B cell (primary cell): ENCODE measurements at places on chromosomes 1 and 21.

GRCh38 chr1:62590970-62591368 lies 6.4 kb upstream of the ANGPTL3 start:
- no peak for DNase-seq

- peak; percentile 90 for DNase-seq
Observed at GRCh38 chr1:89670163-89670562, 37.2 kb downstream of the LRRC8C start.

DNA sequence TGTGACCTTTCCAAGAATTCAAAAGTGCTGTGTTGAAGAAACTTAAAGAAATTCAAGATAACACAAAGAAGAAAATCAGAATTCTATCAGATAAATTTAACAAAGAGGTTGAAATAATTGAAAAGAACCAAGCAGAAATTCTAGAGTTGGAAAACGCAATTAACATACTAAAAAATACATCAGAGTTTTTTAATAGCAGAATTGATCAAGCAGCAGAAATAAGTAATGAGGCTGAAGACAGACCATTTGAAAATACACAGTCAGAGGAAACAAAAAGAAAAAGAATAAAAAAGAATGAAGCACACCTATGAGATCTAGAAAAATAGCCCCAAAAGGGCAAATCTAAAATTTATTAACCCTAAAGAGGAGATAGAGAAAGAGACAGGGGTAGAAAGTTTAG lies 218.1 kb upstream of the KAZN start:
- DNase-seq: no peak

GRCh38 chr1:184160236-184160635 lies 108.7 kb downstream of the TSEN15 start:
- no peak for DNase-seq

DNA sequence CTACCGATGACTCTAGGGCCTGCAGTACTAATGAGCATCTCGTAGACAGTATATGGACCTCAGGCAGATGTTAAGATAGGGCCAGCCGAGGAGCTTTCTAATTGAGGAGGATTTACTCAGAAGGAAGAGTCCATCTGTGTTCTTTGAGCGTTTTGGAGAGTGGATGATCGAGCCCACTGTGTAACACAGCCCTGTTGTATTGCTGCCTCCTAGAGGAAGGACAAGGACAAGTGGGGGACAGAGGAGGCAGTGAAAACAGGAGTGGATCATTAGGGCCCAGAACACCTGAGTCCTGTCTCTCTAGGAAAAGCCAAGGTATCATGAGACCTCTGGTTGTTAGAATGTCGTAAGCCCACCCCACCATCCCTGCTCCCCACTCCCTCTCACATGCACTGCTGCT lies 62.9 kb downstream of the TBX19 start:
- peak; percentile 8 for DNase-seq

DNA sequence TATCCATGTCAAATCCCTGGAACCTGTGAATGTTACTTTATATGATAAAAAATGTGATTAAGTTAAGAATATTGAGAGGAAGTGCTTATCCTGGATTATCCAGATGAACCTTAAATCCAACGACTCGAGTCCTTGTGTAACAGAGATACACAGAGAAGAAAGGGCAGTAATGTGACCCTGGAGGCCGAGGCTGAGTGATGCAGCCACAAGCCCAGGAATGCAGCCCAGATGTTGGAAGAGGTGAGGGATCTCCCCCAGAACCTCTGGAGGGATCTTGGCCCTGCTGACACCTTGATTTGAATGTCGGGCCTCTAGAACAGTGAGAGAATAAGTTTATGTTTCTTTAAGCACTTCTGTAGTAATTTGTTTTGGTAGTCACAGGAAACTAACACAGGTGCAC lies 18.0 kb downstream of the LPGAT1 start:
- no peak for DNase-seq

- no peak for DNase-seq
Observed at GRCh38 chr1:103371234-103371633, 154.3 kb upstream of the RNPC3 start.

DNA sequence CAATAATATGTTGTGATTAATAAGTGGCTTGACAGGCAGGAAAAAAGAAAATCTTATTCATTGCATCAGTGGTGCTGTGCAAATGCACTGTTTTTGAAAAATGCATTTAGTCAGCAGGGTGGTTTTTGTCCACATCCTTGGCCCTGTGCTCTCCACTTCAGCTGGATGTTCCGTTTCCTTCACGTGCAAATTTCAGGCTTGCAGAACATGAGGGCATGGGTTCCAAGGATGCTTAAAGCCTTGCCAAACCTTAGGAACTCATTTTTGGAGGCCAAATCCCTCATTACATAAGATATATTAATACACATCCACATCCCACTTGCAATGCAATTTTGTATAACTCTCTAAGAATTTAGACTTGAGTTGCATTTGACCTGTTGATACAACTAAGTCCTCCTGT lies 410.1 kb downstream of the PRDM2 start:
- DNase-seq: no peak

DNA sequence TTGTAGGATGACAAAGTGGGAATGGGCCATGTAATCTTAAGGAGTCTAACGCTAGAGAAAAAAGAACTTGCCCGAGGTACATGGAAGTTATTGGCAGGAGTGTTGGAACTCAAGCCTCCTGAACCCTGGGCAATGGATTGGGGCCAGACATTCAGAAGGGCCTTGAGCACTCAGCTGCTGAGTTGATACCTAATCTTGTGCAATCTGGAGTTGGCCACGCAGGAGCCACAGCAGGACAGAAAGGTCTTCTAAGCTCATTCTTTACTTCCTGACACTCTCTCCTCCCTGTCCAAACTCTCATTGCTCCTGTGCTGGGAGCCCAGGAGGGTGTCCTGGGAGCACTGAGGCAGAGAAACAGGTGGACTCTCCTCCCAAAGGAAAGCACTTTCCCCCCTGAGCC lies 25.1 kb upstream of the CSF1 start:
- DNase-seq: no peak

DNA sequence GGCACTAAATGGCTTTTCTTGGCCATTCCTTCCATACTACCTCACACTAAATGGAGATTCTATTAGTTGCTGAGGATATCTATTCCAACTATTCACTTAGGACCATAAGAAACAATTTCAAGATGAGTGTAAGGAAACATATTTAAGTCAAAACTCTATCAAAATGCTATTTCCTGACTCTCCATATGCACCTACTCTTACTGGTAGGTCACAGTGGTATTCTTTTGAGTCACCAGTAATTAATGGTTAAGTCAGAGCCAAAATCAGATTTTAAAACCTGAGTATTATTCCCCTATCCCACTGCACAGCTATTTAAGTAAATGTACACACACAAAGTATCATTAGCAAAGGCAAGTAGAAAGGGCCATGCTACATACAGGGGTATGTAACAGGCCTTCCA lies 50.3 kb downstream of the ARID4B start:
- DNase-seq: no peak

DNA sequence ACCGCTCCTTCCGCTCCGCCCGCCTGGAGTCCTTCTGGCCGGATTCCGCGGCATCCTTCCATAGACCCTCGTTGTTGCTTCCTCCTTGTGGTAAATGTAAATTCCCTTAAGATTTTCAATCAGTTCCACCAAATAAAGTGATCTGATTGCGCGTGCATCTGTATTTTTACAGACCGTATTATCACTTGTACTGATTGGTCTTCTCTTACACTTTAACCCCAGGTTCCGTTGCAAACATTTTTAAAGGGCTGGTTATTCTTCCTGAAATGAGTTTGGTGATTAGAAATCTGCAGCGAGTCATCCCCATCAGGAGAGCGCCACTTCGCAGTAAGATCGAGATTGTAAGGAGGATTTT lies 483 bp downstream of the YBEY start:
- no peak for DNase-seq

- no peak for DNase-seq
Observed at GRCh38 chr1:21118167-21118566, 58.5 kb downstream of the EIF4G3 start.

- DNase-seq: no peak
Observed at GRCh38 chr1:87702455-87702854, 373.8 kb downstream of the LMO4 start.

DNA sequence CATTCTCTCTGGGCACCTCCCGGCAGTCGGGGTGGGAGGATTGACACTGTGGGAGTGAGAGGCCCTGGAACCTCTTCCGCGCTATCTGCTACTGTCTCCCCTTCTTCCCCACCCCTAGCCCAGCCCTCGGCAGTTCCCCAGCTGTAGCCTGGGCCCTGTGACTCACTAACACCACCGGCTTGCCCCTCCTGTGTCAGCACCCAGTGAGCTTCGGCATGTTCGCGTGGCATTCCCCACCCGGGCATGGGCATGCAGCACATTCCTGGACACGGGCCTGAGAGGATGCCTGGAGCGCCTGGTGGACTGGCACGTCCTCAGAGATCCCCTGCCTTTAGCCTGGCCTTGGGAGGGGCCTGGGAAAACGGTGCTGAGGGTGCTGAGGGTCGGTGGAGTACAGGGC lies 1.3 kb downstream of the CDK18 start:
- DNase-seq: no peak

- DNase-seq: no peak
Observed at GRCh38 chr1:102296116-102296515, 299.4 kb upstream of the OLFM3 start.

DNA sequence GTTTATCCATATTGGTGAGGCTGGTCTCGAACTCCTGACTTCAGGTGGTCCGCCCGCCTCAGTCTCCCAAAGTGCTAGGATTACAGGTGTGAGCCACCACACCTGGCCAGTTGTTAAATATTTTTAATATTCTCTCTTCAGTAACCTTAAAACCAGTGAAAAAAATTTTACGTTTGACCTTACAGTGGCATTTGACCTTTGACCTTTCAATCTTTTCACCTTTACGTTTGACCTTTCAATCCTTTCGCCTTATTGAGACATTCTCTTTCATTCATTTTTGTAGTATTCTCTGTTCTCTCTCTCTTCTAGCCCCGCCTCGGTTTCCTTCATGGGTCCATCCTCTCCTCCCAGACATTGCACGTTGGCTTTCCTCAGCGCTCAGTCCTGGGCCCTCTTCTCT lies 277.9 kb downstream of the DNM3 start:
- DNase-seq: no peak

DNA sequence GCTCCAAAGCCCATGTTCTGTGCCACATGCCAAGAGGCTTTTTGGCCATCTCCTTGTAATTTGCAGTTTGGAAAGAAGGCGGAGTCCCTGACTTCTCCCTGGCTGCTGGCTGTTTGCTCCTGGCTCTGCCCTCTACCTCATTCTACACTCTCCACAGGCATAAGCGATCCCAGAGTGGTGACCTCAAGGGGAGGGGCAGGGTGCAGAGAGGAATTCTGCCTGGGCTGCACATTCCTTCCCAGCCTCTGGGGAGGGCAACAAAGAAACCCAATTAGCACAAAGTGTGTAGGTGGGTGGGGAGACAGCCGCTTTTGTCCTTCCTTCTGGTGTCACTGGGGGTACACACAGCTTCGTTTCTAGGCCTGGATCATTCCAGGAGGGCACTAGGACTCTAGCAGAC lies 95.3 kb downstream of the HIVEP3 start:
- no peak for DNase-seq

- DNase-seq: no peak
Observed at GRCh38 chr1:79903321-79903720, 896.8 kb upstream of the ADGRL4 start.

- DNase-seq: no peak
Observed at GRCh38 chr1:31626223-31627207, 9.0 kb downstream of the HCRTR1 start.

DNA sequence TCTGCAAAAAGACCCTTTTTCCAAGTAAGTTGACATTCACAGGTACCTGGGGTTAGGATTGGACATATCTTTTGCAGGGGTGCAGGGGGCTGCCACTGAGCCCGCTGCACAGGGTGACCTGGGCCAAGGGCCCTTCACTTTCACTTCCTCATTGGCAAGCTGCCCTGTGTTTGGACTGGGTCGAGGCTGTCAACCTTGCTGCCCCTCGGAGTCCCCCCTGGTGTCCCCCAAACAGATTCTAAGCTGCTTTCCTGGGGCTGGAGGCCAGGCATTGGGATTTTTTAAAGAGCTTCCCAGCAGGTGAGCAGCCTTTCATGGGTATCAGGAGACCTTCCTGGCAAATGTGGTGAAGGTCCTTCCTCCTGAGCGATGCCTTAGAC lies 7.9 kb upstream of the UMODL1 start:
- peak; percentile 75 for DNase-seq
